ENCODE measurements at places on chromosomes 1 and 21. TPM values are rescaled to one million over a fixed set of nuclear protein-coding genes. Genes with fewer than 3 reads are reported as not detected.

Gene ZNF648
- 0.58 TPM for total RNA-seq

DNA sequence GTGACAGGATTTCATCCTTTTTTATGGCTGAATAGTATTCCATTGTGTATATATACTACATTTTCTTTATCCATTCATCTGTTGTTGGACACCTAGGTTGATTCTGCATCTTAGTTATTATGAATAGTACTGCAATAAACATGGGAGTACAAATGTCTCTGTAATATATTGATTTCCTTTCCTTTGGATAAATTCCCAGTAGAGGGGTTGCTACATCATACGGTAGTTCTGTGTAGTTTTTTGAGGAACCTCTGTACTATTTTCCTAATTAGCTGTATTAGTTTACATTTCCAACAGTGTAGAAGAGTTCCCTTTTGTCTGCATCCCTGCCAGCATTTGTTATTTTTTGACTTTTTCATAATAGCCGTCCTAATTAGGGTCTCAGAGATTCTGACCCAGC lies 201.3 kb downstream of the GIPC2 start:
- DNase-seq: no peak

- no peak for DNase-seq
Observed at GRCh38 chr1:53546409-53547155, 87.4 kb downstream of the DMRTB1 start.

DNA sequence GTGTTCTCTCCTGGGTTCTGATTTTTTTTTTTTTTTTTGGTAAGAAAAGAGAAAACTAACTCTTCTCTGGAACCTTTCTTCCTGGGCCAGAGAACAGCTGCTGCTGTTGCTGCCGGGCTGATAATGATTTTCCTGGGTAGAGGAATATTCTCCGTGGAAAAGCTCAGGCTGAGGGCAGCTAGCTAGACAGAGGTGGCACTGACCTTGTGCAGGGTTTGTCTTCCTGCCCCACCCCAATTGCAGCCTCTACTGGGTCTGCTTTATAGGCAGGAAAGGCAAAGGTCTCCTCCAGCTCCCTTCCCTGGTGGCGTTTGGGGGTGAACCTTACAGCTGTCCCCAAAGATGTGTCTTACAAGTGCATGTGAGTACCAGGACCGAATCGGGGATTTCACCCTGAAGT lies 79.3 kb downstream of the SPSB1 start:
- DNase-seq: no peak

- DNase-seq: no peak
Observed at GRCh38 chr1:19033515-19033839, 77.0 kb upstream of the IFFO2 start.

DNA sequence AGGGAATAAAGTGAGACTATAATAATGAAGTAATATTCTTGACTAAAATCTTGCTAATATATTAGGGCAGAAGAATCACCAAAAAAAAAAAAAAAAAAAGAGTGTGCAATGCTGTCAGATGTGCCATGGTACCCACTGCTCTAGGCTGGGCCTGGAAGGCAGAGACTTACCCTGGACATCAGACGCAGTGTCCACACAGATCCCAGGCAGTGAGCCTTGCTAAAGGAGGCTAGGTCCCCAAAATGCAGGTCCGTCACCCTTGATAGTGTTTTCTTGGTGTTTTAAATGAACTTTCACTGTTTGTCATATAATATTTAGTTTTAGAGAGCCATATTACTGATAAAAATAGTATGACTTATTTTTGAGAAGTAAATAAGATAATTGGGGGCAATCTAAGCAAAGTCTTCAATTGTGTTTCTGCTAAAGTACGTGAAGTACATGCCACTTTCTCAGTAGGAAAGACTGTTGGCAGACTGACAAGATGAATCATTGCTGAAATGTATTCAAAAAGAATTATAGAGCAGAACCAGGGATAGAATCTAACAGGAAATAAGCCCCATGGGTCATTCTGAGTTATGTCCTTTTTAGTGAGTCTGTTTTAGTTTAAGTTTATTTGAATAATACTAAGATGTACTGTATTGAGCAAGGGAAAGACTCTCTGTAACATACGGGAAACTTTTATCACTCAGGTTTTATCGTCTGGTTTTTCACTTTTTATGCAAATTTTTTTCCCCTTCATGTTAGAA lies 74.6 kb upstream of the PDC start:
- DNase-seq: no peak
